ENCODE measurements at places on chromosomes 7 and 10. TPM values are rescaled to one million over a fixed set of nuclear protein-coding genes. Genes with fewer than 3 reads are reported as not detected.

GRCh38 chr10:10533437-10533836 lies 484.2 kb upstream of the CELF2 start:
- no peak for DNase-seq
- no peak overlapping the region for H3K27ac ChIP-seq
- H3K4me1 ChIP-seq = peaks cover 7% of the 10 kb centered on the region
- no peak overlapping the region for H3K4me3 ChIP-seq
- no peaks in the 10 kb centered on the region for H3K27me3 ChIP-seq
- H3K36me3 ChIP-seq = no peaks in the 10 kb centered on the region

DNA sequence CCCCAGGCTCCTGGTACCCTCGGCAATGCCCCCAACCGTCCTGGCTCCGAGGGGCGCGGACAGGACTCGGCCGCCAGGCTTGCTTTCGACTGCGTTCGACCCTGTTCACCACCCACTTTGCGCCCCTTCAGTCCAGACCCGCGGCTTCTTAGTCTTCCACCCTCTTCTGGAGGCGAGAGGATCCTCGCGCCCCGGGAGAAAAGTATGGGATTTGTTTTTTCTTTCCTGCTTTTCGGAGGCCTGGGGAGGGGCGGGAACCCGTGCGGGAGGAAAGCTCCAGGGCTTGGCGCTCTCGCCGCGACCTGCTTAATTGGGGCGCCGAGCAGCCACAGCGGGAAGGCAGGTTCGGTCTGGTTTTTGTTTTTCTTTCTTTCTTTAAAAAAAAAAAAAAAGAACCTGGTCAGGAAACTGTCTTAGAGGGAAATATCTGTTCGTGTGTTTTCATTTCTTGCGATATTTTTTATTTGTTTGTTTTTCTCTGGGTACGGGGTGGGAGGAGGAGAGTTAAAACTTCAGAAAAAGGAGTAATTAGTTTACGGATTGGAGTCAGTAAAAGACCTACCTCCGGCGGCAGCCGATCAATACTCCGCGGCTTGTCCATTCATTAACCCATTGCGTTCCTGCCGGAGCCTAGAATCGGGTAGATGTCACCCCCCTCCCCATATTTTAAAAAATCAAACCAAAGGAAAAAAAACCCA lies 1.6 kb downstream of the EMX2 start:
- peaks cover 57% of the 10 kb centered on the region for H3K4me1 ChIP-seq
- peak overlapping the region; percentile 68 for H3K4me3 ChIP-seq
- H3K27ac ChIP-seq = no peak overlapping the region
- peaks cover 100% of the 10 kb centered on the region for H3K27me3 ChIP-seq
- peak; percentile 40 for DNase-seq

DNA sequence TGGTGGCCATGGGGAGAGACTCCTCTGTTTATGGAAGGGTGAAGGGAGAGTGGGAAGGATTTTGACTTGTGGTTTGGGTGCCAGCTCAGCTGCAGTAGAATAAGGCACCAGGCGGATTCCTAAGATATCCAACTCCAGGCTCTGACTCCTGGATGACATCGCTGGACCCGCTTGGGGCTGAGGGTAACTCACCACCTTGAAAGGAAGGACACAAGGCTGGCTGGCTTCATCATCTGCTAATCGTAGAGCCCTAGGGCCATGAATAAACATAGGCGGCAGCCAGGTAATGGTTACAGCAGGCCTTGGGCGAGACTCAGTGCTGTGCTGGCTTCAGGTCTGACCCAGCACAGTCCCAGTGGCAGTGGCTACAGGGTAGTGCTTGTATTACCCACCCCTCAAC lies 16.7 kb upstream of the LIPK start:
- peaks cover 42% of the 10 kb centered on the region for H3K27me3 ChIP-seq
- no peak overlapping the region for H3K27ac ChIP-seq
- DNase-seq = no peak
- no peak overlapping the region for H3K4me3 ChIP-seq
- no peaks in the 10 kb centered on the region for H3K4me1 ChIP-seq

- no peaks in the 10 kb centered on the region for H3K27me3 ChIP-seq
- H3K36me3 ChIP-seq = no peaks in the 10 kb centered on the region
- H3K27ac ChIP-seq = no peak overlapping the region
- no peak overlapping the region for H3K4me3 ChIP-seq
- peaks cover 6% of the 10 kb centered on the region for H3K4me1 ChIP-seq
Observed at GRCh38 chr10:23818484-23818883, 379.6 kb downstream of the OTUD1 start.

GRCh38 chr7:41029072-41029499 lies 673.8 kb downstream of the INHBA start:
- H3K27me3 ChIP-seq = no peaks in the 10 kb centered on the region
- H3K4me1 ChIP-seq = no peaks in the 10 kb centered on the region
- no peak overlapping the region for H3K4me3 ChIP-seq
- H3K27ac ChIP-seq = no peak overlapping the region
- H3K36me3 ChIP-seq = no peaks in the 10 kb centered on the region

- H3K4me3 ChIP-seq = no peak overlapping the region
- DNase-seq = peak; percentile 81
- no peak overlapping the region for H3K27ac ChIP-seq
- no peaks in the 10 kb centered on the region for H3K27me3 ChIP-seq
Observed at GRCh38 chr10:21675157-21675796, 141.2 kb downstream of the MLLT10 start.

DNA sequence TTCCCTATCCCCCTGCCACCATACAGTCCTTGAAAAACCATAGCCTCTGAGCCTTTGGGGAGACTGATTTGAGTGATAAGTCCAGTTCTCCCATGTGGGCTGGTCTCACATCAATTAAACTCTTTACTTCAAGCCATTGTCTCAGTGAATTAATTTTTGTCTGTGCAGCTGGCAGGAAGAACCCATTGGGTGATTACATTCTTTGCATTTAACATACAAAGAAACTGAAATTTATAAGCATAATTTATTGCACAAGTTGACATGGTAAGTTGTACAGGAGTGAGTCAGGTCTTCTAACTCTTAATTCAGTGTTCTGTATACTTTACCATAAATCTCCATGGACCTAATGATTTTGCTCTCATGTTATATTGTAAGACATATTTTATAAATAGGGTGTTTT lies 1613.0 kb upstream of the LRRTM3 start:
- no peak overlapping the region for H3K4me3 ChIP-seq
- H3K27me3 ChIP-seq = no peaks in the 10 kb centered on the region
- no peaks in the 10 kb centered on the region for H3K4me1 ChIP-seq
- H3K27ac ChIP-seq = no peak overlapping the region
- no peaks in the 10 kb centered on the region for H3K36me3 ChIP-seq

GRCh38 chr7:55469271-55469681 lies 103.0 kb downstream of the VOPP1 start:
- no peaks in the 10 kb centered on the region for H3K27me3 ChIP-seq
- no peak overlapping the region for H3K4me3 ChIP-seq
- DNase-seq = no peak
- H3K4me1 ChIP-seq = no peaks in the 10 kb centered on the region
- peaks cover 8% of the 10 kb centered on the region for H3K36me3 ChIP-seq

DNA sequence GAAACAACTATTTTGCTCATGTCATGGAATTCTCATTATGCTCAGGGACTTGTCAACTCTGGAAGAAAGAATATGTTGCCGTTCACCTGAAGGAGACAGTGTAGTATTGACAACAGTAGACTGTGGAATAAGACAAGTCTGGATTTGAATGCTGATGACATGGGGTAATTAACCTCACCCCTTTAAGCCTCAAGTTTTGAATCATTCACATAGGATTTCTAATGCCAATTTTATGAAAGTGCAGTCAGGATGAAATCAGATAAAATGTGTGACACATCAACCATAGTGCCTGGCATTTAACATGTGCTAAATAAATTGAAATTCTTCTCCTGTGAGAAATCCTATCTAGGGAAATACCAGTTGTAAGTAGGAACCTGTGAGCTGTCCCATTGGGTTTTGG lies 305.8 kb downstream of the KIF20B start:
- no peak for DNase-seq
- H3K27ac ChIP-seq = no peak overlapping the region
- H3K4me3 ChIP-seq = no peak overlapping the region
- H3K36me3 ChIP-seq = no peaks in the 10 kb centered on the region

GRCh38 chr7:128827971-128828711 lies 2.1 kb upstream of the FLNC start:
- H3K4me3 ChIP-seq = no peak overlapping the region
- no peaks in the 10 kb centered on the region for H3K36me3 ChIP-seq
- H3K27ac ChIP-seq = no peak overlapping the region
- DNase-seq = no peak
- H3K4me1 ChIP-seq = peaks cover 20% of the 10 kb centered on the region

- peaks cover 100% of the 10 kb centered on the region for H3K27me3 ChIP-seq
- H3K36me3 ChIP-seq = no peaks in the 10 kb centered on the region
- H3K4me3 ChIP-seq = no peak overlapping the region
- H3K27ac ChIP-seq = no peak overlapping the region
Observed at GRCh38 chr10:75434291-75434690, 2.9 kb downstream of the LRMDA start.

DNA sequence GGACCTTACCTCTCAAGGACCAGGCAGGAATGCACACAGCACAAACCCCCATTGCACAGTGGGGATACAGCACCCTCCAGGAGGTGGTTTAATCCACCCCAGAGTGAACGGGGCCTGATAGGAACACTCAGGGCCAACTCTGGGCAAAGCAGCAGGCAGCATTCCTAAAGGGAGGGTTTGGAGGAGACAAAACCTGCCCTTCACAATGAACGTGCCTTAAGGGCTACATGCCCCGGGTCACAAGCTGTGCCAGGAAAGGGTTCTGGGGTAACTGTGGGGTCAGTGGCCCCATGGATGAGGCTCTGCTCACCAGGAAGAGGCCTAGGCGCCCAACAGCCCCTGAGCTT lies 1.1 kb downstream of the GPRIN2 start:
- no peak overlapping the region for H3K27ac ChIP-seq
- peaks cover 20% of the 10 kb centered on the region for H3K4me1 ChIP-seq

DNA sequence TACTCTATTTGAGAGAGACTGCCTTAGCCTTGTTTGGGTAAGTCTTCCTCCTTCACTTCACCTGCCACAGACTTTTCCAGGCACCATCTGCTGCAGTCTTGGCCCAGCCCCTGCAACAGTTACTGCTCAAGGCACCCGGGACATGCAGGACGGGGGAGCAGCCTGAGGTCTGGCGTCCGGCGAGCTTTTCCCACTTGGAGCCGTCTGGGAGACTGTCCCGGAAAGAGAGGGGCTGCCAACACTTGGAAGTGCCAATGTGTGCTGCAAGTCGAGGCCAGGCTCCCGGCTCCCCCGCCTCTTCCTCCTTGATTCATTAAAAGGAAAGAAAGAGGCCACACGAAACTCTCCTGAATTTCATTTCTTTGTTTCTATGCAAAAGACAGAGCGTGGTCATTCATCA lies 13.7 kb downstream of the HTRA1 start:
- peak overlapping the region; percentile 78 for H3K27ac ChIP-seq
- H3K4me1 ChIP-seq = peaks cover 48% of the 10 kb centered on the region
- no peaks in the 10 kb centered on the region for H3K27me3 ChIP-seq

The HOXA9 gene
- not detected for total RNA-seq

The POU6F2 gene
- total RNA-seq = 7.2 TPM

The HKDC1 gene
- total RNA-seq = not detected

The ABCB4 gene
- total RNA-seq = 1.2 TPM

The UPK3B gene
- 3.0 TPM for total RNA-seq

Measured in GM23338 (cell line).